ENCODE measurements at places on chromosomes 11 and 22. TPM values are rescaled to one million over a fixed set of nuclear protein-coding genes. Genes with fewer than 3 reads are reported as not detected.
A peak's percentile ranks its signal among the peaks of the same experiment; 100 is the strongest.

RAC2 gene
- 295 TPM for total RNA-seq

HPX gene
- total RNA-seq = 1.6 TPM

MS4A15 gene
- total RNA-seq = not detected

DNA sequence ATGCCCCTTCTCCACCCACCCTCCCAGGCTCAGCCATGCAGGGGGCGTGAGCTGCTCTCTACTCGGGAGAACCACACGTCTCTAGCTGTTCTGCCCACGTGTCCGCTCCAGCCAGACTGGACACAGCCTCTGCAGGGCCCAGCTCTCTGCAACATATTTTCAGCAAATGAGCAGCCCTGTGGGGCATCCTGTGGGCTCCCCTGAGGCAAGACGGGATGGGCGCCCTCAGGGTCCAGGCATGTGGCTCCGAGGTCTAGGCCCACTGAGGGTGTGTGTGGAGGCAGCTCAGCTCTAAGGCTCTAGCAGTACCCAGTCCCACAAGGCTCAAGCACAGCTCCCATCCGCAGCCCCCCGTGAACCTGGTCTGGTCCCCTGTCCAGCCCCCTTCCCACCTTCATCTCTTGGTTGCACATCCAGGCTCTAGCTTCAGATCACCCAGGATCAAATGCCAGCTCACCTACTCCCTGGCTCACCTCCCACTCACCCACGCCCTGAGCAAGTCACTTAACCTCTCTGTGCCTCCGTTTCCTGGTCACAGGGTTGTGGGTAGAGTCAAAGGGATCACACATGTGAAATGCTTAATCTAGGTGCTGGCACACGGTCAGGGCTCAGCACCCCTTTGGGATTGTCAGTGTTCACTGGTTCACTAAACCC, 57.8 kb upstream of the TCF20 start:
- no peak for DNase-seq

- no peak for DNase-seq
Measured at GRCh38 chr11:93403930-93404329, 73.4 kb downstream of the DEUP1 start.

DNA sequence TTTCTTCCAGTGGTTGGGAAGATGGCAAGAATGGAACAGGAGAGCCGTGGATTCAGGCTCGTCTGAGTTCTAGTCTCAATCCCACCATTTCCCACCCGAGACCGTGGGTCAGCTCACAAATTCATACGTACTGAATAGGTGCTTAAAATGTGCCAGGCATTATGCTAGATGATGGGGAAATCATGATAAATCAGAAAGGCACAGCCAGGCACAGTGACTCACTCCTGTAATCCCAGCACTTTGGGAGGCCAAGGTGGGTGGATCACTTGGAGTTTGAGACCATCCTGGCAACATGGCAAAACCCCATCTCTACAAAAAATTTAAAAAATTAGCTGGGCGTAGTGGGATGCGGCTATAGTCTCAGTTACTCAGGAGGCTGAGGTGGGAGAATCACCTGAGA, 7.1 kb downstream of the TRIOBP start:
- no peak for DNase-seq

DNA sequence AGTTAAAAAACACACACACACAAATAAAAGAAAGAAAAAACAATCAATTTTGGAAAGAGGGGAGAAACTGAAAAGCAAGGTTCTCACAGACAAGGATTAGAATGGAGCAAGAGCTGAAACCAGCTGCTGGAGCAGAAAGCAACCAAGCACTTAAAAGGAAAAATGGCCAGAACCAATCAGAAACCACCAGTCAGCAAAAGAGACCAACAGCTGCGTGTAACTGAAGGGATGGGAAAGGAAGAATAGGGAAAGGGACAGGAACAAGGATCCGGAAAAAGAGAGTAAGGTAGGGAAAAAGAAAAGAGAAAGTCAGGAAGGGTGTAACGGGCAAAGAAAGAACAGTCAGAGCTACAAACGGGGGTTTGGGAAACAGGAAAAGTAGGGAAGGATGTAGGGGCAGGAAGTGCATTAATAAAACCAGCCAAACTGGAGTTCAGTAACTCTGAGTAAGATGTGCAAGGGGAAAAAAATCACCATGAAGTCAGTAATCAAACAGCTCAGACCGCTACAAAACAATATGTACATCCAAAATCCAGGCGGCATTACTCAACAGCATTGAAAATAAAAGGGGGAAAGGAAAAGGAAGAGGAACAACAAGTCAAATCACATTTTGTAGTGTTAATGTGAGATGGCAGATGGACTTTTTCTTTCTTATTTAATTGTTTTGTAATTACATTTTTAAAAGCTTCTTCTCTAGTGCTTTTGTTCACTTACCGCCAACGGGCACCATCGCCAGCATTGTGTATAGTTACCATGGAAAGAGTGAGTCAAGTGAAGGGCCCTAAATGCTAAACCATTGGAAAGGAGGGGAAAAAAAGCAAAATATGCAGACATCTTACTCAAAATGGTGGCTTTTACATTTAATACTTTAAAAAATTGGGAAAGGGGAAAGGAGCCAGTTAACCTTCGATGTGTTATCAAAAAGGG, 49.2 kb downstream of the APOL5 start:
- no peak for DNase-seq

- peak; percentile 17 for DNase-seq
Measured at GRCh38 chr11:18650859-18651557, 16.9 kb upstream of the SPTY2D1 start.

- DNase-seq = no peak
Measured at GRCh38 chr11:130457623-130458409, 9.4 kb downstream of the ADAMTS15 start.

- DNase-seq = no peak
Measured at GRCh38 chr11:45089676-45090499, 56.6 kb upstream of the PRDM11 start.

DNA sequence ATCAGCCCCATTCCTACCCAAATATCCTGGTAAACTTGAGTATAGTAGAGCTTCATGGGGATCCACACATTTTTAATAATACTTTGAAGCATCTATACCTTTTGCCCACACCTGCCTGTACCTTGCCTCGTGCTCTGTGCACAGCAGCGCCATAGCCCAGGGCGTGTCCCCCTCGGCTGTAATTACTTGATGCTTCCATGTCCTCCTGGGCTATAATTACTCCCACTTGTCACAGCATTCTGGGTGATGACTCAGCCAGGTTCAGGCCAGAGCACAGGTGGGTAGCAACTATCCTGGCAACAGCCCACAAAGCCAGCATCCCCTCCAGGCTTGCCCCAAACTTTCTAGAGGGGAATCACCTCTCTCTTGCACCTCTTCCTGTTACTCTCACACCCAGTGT, 23.7 kb upstream of the SLC36A4 start:
- DNase-seq = no peak

DNA sequence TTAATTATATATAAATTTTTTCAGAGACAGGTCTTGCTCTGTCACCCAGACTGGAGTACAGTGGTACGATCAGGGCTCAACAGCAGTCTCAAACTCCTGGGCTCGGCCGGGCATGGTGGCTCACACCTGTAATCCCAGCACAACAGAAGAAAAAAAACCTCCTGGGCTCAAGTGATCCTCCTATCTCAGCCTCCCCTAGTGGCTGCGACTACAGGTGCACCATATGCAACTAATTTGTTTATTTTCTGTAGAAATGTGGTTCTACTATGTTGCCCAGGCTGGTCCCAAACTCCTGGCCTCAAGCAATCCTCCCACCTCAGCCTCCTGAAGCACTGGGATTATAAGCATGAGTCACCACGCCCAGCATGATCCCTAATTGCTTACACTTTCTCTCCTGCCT, 56.1 kb upstream of the SLC35C1 start:
- no peak for DNase-seq

DNA sequence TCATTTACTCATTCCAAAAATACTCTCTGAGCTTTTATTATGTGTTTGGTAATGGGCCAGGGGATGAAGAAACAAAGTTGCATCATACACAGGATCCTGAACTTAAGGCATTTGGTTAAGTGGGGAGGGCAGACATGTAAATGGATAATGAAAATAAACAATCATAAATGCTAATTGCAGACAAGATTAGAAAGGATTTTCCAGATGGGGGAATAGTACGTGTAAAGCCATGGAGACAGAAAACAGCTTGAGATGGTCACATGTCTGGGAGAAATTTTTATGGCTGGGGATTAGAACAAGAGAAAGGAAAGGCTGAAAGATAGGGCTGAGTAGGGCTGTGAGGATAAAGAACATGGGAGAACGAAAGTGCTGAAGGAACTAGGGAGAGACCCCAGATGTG, 534.3 kb upstream of the LARGE1 start:
- no peak for DNase-seq

DNA sequence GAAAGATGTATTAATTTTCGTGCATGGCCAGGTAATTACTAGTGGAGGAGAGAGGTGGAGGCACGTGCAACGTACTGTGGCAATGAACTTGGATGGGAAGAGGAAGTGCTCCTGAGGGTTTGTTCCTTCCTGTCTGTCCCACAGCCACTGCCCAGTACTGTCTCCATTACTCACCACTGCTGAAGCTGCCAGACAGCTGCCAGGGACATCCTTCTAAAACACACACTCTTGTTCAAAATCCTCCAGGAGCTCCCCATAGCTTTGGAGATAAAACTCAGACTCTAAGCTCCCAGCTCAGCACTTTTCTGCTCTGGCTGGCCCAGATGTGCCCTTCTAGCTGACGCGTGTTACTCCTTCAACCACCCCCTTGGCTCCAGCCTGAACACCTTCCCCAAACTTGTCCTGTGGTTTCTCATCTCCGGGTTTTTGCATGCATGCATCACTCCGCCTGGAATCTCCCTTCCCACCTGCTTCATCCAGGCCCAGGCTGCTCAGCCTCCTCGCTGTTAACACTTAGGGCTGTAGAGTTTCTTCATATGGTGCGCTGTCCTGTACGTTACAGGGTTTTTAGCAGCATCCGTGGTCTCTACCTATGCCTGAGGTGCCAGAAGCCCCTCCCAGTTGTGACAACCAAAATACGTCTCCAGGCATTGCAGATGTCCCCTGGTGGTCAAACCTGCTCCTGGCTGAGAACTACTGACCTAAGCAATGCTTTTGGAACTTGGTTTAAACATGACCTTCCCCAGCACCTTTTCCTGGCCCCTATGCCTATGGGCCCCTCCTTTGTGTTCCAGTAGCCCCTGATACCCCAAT, 69.5 kb downstream of the C11orf91 start:
- no peak for DNase-seq

DNA sequence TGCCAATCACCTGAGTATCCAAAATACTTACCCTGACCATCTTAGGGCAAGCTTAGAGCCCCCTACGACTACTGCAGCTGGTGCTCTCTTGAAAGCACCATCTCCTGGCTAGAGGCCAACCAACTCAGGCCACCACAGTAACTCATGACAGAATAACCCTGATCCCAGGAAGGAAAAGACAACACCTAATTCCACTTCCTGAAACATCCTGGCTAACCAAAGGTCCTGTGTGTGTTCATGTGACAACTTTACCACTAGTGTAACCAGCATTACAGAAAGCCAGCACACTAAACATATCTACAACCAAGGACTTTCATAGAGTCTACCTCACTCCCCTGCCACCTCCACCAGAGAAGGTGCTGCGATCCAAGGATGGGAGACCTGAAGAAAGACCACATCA, 17.4 kb upstream of the TMEM45B start:
- DNase-seq = no peak

- no peak for DNase-seq
Measured at GRCh38 chr11:62930157-62930556, 9.0 kb upstream of the CHRM1 start.

DNA sequence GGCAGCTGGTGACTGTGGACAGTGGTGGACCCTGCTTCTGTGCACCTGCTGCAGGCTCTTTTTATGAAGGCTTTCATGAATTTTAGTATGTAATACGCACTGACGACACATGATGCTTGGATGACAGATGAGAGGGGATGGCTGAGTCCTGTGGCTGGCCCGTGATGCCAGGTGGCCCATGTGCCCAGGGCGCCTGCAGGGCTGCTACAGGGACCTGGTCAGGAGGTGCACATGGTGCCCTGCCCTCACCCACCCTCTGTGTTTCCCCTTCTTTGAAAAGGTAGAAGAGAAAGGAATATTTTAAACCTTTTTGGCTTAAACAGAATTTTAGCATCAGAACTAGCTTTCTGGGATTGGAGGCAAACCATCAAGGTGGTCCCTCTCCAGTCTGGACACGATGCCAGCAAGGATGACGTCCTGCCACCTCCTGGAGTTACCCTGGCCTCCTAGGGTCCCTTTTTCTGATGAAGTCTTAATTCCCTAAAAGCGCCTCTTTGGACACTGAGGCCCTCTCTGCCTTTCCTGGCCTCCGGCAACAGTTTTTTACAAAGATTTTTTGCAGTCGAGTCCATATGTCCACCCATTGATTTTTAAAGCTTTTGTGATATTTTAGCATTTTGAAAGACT, 5.4 kb upstream of the RANBP1 start:
- DNase-seq = no peak

All from naive thymus-derived CD8-positive, alpha-beta T cell (primary cell).